ENCODE measurements at places on chromosomes 12 and 14. TPM values are rescaled to one million over a fixed set of nuclear protein-coding genes. Genes with fewer than 3 reads are reported as not detected.

IGF1 gene
- total RNA-seq, result 37.9 TPM

DCN gene
- 1,972 TPM for total RNA-seq

SINHCAF gene
- 47.5 TPM for total RNA-seq

DUSP6 gene
- total RNA-seq, result 103 TPM

SYNDIG1L gene
- total RNA-seq, result 3.1 TPM

TBX3 gene
- 3.5 TPM for total RNA-seq

CIDEB gene
- 17.3 TPM for total RNA-seq

DUSP16 gene
- 12.9 TPM for total RNA-seq

CCDC91 gene
- 26.6 TPM for total RNA-seq

Data from thoracic aorta (tissue), 2 donors.